ENCODE measurements at places on chromosomes 7 and 10.

DNA sequence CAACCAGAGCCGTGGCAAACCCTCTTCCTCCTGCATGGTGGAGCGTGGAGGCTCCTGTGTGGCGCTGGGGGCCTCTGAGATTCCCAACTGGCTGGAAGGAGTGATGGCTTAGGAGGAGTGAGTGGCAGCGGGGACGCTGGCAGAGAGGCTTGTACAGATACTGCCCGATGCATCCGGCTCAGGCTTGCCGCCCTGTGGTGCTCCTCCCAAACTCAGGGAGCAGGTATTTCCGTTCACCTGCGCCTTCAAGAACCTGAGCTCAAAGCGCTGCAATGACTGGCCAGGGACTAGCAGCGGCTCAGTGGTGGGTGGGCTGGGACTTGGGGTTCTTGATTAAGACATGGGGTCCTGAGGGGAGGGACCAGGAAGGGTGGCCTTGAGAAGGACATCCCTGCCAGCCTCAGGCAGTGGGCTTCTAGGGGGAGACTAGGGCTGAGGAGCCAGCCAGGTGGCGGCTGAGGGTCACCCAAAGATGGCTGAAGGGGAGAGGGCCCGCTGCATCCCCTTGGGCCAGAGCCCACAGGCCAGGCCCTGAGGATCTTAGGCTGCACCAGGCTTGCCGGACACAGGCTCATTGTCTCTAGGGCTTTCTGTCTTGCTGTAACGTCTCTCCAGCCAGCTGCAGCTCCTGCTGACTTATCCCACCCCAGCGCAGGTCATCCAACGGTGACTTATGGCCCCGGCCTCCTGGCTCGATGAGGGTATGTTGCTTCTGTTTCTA is 3.2 kb downstream of the ZNF775 start:
- DNase-seq, result no peak

DNA sequence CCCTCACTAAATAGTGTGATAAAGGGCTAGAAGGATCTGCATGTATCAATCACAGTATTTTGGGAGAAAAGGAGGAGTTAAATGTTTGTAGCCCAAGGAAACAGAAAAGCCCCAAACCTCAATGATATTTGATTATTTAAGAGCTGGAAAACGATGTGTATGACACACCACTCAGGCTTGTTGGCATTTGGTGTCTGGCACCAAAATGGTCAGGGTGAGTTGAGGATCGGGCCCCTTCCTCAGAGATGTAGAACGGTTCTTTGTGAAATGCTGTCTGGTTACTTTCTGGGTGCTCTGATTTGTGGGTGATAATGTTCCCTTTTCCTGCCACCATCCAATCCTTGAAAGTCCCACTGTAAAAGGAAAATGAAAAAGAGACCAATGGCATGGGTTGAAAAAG is 113.7 kb downstream of the CCDC3 start:
- DNase-seq, result no peak

GRCh38 chr7:28575241-28575643 is 162.9 kb downstream of the CREB5 start:
- DNase-seq, result no peak

- DNase-seq, result no peak
Measured at GRCh38 chr10:88941026-88941425, 11.5 kb downstream of the ACTA2 start.

DNA sequence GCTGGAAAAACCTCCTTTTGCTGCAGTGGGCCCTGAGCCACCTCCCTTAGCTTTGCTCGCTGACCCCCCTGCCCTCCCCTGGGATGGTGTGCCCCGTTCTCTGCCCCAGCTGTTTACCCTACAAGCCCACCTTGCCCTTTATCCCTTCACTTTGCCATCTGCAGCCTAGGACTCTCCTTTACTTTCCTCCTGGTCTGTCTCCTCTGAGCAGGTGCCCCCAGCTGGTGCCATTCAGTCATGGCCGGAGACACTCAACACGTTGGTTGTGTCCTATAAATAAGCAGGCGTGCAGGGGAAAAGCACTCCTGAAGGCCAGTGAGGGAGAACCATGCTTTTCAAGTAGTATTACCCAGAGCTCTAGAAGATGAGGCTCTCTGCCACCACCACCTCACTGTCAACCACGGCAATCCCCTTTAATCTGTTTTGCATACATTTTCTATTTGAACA is 6.1 kb downstream of the RASSF4 start:
- no peak for DNase-seq

DNA sequence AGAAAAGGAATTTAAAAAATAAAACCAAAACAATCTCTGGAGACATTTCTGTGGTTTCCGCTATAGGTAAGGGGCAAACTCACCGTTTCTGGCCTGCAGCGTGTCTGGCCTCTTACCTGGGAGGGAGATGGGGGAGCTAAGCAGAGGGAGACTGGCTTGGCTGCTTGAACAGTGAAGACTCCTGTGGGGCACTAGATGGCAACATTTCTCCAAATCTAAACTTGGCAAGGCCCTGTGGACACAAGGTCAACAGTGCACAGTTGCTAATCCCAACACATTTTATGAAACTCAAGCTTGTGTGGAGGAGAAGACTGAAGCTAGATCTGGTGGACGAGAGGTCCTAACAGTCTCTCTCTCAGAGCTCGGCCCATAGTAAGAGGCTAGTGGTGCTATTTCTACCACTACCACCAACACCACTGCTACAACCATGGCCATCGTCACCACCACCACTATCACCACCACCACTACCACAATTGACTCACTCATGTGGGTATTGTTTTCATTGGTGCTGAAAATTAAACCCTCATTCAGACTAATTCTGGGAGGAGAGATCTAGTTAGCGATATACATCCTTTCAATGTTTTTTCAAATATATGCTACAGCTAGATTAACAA is 28.4 kb upstream of the CDHR3 start:
- DNase-seq, result peak; percentile 51

- DNase-seq, result no peak
Measured at GRCh38 chr7:4659551-4660286, 22.4 kb upstream of the FOXK1 start.

- peak; percentile 40 for DNase-seq
Measured at GRCh38 chr10:32957341-32958084, 517 bp downstream of the ITGB1 start.

DNA sequence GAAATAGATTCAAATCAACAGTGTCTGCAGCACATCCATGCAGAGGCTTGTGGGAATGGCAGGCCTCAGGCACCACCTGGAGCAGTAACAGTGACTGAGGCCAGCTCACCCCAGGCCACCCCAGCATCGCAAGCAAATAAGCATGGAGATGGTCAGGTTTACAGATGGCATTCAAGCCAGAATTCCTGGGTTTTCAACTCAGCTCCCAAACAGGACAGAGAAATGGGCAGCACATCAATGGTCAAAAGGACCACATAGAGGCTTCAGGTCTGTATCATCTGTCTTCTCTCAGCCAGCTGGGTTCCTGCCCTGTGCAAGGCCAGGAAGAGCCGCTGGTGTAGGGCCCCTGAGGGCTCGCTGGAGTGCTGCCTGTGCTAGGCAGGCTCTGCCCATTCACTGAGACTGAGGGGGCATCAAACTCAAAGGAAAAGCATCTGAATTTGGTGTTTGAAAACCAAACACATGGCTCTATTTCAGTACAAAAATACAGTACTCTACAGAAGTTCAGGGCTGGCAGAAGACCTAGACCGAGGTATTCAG is 112.5 kb downstream of the KMT2E start:
- DNase-seq, result no peak

GRCh38 chr10:92265687-92266258 is 25.1 kb downstream of the CPEB3 start:
- no peak for DNase-seq

DNA sequence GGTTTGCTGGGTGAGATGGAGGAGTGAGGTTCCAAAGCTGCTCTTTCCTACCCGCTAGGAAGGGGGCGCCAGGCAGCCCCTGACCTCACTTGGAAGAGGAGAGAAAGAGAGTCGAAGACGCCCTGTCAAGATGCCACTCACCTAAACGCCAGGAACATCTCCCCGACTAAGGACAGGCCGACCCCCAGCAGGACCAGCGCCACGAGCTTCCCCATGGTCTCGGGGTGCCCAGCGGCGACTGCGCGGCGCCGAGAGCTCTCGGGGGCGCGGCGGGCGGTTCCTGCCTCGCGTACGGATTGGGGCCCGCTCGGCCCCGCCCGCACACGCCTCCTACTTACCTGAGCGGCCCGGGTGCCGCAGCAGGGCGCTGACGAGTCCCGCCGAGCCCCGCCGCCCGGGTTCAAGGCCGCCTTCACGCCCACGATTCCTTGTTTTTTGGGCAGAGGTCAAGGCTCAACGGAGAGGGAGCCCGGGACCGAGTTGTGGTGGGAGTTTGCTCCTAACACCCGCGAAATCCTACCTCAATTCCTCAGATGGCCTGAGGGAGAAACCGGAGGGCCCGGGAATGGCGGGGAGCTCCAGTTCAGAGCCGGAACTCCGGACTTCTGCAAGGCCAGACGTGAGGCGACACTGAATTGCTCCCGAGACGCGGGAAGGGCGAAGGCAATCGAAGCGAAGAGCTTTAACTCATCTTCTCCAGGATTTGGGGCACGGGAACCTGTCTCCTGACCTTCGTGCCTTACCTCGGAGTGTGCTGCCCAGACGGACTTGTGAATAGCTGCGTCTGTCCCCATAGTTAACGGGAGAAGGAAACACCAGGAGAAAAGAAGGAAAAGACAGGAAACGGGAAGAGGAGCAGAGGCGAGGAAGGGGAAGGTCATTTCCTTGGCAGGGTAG is at the start of gene PON3:
PON3 (minus strand) TSS at position 240 of the 897 bp plus-strand sequence; CDS start at position 215, 25 bp downstream.
- peak; percentile 59 for DNase-seq

- DNase-seq, result no peak
Measured at GRCh38 chr10:120041807-120042559, 149.5 kb downstream of the SEC23IP start.

DNA sequence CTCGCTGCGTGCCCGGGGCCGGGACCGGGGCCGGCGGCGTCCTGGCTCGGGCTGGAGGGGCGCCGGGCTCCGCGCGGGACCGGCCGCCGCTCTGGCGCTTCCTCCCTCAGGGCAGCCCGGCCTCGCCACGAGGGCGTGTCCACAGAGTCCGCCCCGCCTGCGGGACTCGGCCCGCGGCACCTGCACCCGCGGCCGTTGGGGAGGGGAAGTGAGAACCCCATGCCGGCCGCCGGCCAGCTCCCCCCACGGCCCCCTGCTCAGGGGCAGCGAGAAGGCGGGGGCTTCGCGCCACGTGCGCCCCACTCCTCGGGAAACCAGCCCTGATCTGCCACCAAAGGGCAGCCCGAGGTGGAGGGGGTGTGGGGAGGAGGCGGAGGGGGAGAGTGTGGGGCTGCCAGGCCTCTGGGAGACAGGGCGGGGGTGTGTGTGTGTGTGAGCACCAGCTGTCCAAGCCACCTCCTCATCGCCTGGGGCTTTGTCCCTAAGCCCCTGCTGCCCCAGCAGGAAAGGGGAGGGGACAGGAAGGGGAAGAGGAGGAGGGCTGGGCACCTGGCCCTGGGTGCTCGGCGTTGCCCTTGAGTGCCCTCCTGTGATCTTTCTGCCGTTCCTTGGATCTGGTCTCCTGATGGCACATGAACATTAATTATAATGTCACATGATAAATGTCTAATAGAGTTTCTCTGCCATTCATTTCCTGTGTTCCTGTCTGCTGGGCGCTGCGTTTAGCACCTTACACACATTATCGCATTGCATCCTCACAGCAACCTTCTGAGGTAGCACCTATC is at the start of gene PIK3AP1:
PIK3AP1 (minus strand) TSS at position 93 of the 785 bp plus-strand sequence. CDS start 120 bp downstream, outside the sequence.
- peak; percentile 40 for DNase-seq

GRCh38 chr7:117237646-117238045 is 85.2 kb downstream of the WNT2 start:
- no peak for DNase-seq

GRCh38 chr7:96426027-96426426 is 104.1 kb upstream of the SLC25A13 start:
- no peak for DNase-seq

- DNase-seq, result peak; percentile 79
Measured at GRCh38 chr7:96174812-96175211, 147.1 kb downstream of the SLC25A13 start.

GRCh38 chr7:137269240-137269639 is 74.3 kb downstream of the PTN start:
- no peak for DNase-seq

GRCh38 chr7:4549681-4550080 is 132.4 kb upstream of the FOXK1 start:
- no peak for DNase-seq

DNA sequence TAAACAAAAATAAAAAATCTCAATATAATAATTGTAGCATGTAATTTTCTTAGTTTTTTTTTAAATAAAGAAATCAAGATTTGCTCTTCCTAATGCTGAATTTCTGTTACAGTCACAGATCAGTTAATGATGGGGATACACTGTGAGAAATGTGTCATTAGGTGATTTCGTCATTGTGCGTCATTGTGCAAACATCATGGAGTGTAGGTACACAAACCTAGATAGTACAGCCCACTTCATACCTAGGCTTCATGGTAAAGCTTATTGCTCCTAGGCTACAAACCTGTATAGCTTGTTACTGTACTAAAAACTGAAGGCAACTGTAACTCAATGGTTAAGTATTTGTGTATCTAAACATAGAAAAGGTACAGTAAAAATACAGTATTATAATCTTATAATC is 74.4 kb upstream of the LSM8 start:
- DNase-seq, result no peak

GRCh38 chr7:36013246-36014014 is 139.6 kb upstream of the EEPD1 start:
- DNase-seq, result no peak

DNA sequence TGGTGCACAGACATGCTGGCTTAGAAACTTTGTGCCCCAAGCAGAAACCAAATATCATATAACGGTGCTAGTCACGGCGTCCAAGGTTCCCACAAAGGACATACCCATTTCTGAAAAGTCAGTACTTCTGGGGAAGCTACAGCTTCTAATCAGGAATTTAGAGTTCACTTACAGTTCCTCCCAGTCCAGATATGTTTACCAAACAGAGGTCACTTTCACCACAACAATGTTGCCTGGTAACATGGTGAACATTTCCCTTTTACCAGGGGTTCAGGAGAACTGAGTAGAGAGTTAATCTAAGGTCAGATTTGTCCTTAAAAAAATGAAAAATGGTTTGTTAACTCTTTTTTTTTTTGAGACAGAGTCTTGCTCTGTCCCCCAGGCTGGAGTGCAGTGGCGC is 265.9 kb upstream of the MKLN1 start:
- DNase-seq, result no peak

DNA sequence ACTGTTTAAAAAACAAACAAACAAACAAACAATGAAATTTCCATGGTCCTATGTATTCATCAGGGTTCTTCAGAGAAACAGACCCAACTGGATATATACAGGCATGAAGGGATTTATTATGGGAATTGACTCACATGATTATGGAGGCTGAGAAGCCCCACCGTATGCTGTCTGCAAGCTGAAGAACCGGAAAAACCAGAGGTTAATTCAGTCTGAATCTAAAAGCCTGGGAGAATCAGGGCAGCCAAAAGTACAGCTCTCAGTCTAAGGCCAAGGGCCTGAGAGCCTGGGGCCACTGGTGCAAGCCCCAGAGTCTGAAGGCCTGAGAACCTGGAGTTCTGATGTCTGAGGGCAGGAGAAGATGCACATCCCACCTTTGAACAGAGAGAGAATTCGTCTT is 163.5 kb downstream of the MDFIC start:
- DNase-seq, result no peak

GRCh38 chr7:6286486-6286885 is 14.1 kb upstream of the CYTH3 start:
- DNase-seq, result no peak
